Naive B cell (primary cell): ENCODE measurements at places on chromosomes 4 and X. TPM values are rescaled to one million over a fixed set of nuclear protein-coding genes. Genes with fewer than 3 reads are reported as not detected.
A peak's percentile ranks its signal among the peaks of the same experiment; 100 is the strongest.

The GPR119 gene
- polyA plus RNA-seq: not detected

The AKAP4 gene
- not detected for polyA plus RNA-seq

DNA sequence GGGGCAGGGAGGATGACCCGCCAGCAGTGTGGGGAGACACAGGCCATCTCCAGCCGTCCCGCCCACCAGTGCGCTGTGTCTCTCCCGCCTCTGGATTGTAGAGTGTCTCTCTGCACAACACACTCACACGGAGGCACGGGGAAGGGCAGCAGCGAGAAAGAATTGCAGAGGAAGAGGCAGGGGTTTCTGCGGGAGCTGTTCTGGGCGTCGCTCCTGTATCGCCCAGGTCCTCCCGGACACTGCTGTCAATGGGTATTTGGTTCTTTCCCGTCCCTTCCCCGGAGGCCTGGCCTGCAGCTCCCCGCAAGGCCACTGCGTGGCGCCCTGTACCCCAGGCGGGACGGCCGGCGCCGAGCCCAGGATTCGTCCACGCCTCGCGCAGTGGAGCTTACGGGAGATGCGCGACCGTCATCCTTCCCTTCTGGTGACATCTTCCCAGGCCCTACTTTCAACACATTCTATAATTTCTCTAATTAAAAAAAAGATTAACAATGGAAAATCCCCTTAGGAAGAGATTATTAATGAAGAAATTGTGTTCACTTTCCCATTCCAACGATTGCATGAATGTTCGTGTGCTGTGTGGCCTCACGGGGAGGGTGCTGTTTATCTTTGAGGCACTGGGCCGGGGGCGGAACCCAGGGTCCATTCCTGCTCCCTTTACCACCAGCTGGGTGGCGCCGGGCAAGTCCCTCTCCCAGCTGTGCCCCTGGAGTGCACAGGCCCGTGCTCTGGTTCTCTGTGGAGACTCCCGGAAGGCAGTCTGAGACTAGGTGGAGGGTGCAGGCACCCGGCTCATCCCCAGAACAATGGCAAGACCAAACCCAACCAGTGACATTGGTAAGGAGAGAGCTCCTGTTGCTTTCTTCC, 95.7 kb downstream of the CPZ start:
- no peak overlapping the region for H3K27ac ChIP-seq
- H3K4me1 ChIP-seq: no peaks in the 10 kb centered on the region
- peaks cover 22% of the 10 kb centered on the region for H3K27me3 ChIP-seq
- H3K4me3 ChIP-seq: no peak overlapping the region

GRCh38 chrX:152936306-152936705, 38.4 kb downstream of the ZNF185 start:
- H3K4me1 ChIP-seq: no peaks in the 10 kb centered on the region
- H3K4me3 ChIP-seq: no peak overlapping the region
- H3K36me3 ChIP-seq: no peaks in the 10 kb centered on the region
- no peak for DNase-seq

DNA sequence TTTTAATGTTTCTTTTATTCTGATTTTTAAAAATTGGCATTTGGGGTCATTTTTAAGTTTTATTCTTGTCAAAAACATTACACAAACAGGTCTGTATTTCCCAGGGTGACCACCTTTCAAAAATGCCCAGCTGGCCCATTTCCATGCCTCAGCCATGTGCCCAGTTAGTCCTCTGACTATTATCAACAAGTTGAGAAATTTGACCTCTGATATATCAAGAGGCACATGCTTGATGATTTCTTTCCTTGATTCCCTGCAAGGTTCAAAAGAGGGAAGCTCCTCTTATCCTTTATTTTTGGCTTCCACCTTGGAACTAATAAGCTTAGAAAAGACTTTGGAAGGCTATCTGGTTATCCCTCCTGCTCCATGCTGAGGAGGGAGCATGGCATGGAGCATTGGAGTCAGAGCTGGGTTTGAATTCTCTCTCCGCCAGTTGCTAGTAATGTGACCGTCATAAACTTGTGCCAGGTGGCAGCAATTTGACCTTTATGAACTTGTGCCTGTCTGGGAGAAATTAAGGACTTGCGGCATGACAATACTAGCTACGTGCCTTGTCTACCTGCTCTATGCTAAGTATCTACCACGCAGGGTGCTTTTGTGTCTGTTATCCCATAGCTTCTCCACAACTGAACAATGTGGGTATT, 122.4 kb upstream of the SLC4A4 start:
- no peak overlapping the region for H3K27ac ChIP-seq
- no peaks in the 10 kb centered on the region for H3K4me1 ChIP-seq
- H3K27me3 ChIP-seq: peaks cover 5% of the 10 kb centered on the region
- no peak for DNase-seq

GRCh38 chrX:71846429-71846828, 64.2 kb upstream of the NHSL2 start:
- peaks cover 5% of the 10 kb centered on the region for H3K27me3 ChIP-seq
- H3K4me3 ChIP-seq: no peak overlapping the region
- no peak for DNase-seq
- no peak overlapping the region for H3K27ac ChIP-seq
- no peaks in the 10 kb centered on the region for H3K4me1 ChIP-seq
- no peaks in the 10 kb centered on the region for H3K36me3 ChIP-seq

DNA sequence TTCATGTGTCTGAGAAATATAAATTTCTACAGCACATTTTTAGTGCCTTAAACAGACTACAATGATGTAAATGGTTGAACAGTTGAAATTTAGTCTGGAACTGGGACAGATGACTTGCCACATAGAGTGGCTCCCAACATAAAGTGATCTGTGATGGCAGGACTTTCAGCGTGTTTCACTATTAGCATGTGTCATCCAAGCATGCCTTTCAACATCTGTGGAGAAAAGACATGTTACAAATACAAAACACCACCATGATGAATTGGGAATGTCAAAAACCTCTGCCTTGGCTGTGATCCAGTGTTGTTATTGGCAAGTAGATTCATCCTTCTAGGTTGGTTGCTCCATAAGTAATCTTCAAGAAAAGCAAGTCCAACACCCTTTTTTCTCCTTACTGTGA, 348.7 kb downstream of the MAPK10 start:
- no peak overlapping the region for H3K27ac ChIP-seq
- H3K36me3 ChIP-seq: no peaks in the 10 kb centered on the region
- no peak for DNase-seq
- peaks cover 13% of the 10 kb centered on the region for H3K4me1 ChIP-seq

DNA sequence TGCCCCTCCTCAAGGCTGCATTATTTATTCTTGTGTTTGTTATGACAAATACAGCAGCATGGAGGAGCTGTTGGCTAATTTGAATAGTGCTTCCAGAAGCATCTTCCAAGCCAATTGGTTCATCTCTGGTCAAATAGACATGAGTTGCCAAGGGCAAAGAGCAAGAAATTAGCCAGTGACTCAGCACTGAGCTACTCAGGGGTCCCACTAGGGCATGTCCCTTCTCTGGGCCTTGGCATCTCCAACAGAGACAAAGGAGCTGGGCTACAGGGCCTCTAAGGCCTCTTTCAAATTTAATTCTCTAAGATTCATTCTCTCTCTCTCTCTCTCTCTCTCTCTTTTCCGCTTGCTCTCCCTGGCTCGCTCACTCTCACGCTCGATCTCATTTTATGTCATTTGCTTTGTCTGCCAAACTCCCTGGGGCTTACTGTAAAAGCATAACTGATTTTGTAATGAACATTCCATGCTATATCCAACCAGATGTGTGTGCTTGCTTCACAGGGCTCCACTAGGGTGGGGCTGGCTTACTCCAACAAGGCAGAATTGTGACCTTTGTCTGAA, 86.7 kb upstream of the MAGEA4 start:
- H3K27me3 ChIP-seq: no peaks in the 10 kb centered on the region
- H3K27ac ChIP-seq: no peak overlapping the region
- H3K4me1 ChIP-seq: no peaks in the 10 kb centered on the region
- DNase-seq: no peak
- H3K36me3 ChIP-seq: no peaks in the 10 kb centered on the region

- H3K27me3 ChIP-seq: no peaks in the 10 kb centered on the region
- H3K36me3 ChIP-seq: no peaks in the 10 kb centered on the region
Measured at GRCh38 chr4:100981447-100982204, 365.7 kb downstream of the PPP3CA start.

DNA sequence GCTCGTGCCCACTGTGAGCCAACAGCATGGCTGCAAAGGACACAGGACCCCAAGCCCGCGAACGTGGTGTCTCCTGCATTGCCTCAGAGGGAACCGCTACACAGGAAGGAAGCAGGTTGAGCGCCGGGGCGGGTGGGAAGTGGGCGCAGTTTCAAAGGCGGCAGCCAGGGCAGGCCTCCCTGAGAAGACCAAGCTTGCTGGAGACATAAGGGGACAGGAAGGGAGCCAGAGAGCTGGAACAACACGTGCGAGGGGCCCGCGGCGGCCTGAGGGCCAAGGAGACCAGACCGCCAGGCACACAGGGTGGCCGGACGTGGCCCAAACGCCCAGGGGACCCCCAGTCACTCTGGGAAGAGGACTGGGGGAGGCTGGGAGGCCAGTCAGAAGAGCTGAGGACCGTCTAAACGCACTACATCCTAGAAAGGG, 32.0 kb downstream of the CTBP1 start:
- peaks cover 58% of the 10 kb centered on the region for H3K4me1 ChIP-seq
- peak overlapping the region; percentile 85 for H3K4me3 ChIP-seq
- DNase-seq: peak; percentile 50
- H3K27me3 ChIP-seq: no peaks in the 10 kb centered on the region

GRCh38 chr4:190017357-190018200, 9.5 kb downstream of the FRG2 start:
- peak overlapping the region; percentile 37 for H3K27ac ChIP-seq
- no peak for DNase-seq
- peaks cover 79% of the 10 kb centered on the region for H3K27me3 ChIP-seq
- H3K4me1 ChIP-seq: peaks cover 46% of the 10 kb centered on the region

The XAGE1A gene
- polyA plus RNA-seq: not detected

DNA sequence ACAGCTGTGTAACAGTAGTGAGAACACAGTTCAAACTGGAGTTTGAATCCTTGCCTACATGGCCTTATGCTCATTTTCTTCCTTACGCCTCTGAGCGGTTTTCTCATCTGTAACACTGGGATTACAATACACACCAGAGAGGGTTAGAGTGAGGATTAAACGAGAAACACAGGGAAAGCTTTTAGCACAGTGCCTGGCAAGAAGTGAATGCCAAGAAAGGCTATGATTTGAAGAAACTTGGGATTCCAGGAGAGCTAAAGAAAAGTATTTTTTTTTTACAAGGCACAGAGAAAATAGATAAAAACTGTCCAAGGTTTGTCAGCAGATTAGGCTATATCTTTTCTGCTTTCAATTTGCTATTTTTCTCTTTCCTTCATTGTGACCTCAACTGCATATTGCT, 246.4 kb downstream of the FBXW7 start:
- H3K27ac ChIP-seq: no peak overlapping the region
- no peak for DNase-seq
- H3K4me1 ChIP-seq: no peaks in the 10 kb centered on the region
- no peaks in the 10 kb centered on the region for H3K27me3 ChIP-seq

DNA sequence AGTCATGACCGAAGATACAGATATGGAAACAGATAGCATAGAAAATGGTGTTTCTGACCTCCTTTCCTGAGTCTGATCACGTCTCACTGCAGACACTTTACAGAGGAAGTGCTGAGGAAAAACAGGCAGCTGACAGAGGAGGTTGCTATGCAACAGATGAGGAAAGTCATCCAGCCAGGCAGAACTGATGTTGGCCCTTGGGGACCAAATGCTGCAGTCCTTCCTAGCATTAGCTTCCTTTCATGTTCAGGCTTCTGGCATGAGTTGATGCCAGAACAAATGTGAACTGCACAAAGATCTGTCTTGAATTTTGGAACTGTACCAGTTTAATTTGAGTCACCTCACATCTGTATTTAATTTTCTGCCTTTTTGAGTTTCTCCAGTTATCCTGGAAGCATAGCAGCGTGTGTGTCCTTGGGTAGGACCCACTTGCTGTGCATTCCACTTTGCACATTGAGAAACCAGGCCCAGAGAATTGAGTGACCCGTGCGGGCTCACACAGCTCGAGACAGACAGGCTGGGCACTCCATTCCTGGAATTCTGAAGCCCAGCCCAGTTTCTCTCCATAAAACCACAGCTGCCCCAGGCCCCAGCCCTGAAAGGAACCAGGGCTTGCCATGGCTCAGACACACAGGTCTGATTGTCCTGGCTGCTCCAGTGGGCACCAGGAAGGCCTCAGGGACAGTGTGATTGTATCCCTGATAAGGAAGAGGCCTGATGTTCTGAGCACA, 1.4 kb upstream of the MAGED1 start:
- no peaks in the 10 kb centered on the region for H3K27me3 ChIP-seq
- peak overlapping the region; percentile 34 for H3K4me3 ChIP-seq
- peak; percentile 6 for DNase-seq
- peak overlapping the region; percentile 95 for H3K27ac ChIP-seq
